ENCODE measurements at places on chromosomes 11 and 22.

GRCh38 chr11:45816614-45817013, 11.7 kb downstream of the SLC35C1 start:
- peak; percentile 15 for DNase-seq

DNA sequence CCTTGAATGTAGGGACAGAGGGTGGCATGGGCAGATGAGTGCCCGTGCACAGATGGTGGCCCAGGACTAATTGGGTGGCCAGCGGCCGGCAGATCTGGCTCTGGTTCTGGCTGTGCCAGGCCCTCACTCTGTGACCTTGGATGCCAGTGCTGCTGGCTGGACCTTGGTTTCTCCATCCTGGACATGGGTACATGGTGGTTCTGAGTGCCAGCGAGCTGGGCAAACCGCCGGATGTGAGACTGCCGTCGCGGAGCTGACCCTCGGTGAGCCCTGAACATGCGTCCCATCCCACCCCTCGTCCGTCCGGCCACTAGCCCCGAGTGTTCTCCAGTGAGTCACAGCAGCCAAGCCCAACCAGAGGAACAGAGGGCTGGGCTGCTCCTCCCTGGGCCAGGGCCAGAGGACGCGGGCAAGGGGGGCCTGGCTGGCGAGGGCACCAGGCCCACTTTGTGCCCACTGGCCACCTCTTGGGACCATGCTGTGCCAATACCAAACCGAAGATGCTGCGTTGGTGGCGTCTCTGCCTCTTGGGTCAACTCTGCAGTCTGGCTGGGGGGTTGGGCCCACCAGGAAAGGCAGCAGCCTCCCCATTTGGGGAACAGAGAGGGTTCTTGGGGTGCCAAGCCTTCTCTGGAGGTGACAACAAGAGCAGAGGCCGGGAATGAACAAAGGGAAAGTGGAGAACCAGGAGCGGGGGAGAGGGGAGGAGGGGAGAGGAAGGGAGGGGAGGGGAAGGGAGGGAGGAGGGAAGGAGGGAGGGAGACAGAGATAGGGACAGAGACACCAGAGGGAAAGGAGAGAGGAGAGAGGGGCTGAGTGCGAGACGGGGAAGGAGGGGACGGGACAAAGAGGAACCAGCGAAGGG, 10.7 kb downstream of the LSP1 start:
- peak; percentile 36 for DNase-seq

GRCh38 chr11:72263361-72263760, 19.4 kb upstream of the PHOX2A start:
- DNase-seq = no peak

GRCh38 chr22:25853078-25853477, 111.1 kb downstream of the MYO18B start:
- no peak for DNase-seq

DNA sequence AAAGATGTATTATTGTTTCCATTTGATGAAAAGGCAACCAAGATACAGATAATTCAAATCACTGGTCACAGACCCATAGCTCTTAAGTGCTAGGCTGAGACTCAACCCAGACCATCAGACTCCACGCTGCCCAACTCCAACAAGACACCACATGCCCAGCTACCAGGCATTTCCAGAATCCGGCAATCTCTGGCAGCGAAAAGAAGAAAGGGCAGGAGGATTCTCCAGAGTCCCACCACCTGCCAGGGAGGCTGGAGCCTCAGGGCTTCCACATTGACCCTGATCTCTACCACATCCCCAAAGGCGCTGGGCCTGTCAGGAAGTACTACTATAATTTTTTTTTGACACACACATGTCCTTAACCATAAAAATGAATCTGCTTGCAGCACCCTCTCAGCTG, 61.4 kb upstream of the ARFGAP3 start:
- DNase-seq = no peak

DNA sequence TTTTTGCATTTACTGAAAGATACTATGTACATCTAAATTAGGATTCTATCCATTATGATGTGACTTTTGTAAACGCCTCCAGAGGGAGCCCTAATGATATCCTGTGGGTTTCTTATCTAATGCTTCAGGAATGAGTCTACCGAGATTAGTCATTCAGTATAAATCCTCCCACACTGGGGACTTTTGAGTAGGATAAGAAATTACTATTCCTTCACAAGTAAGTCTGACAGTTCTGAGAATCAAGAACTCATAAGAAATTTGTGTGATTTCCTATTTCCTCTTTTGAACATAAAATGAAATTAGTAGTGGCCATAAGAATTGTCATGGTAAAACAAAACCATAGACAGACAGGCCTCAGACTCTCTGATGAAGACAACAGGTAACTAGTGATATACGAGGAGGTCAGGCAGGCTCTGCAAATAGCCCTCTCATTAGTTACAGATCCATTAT, 10.0 kb upstream of the OR5M1 start:
- no peak for DNase-seq

DNA sequence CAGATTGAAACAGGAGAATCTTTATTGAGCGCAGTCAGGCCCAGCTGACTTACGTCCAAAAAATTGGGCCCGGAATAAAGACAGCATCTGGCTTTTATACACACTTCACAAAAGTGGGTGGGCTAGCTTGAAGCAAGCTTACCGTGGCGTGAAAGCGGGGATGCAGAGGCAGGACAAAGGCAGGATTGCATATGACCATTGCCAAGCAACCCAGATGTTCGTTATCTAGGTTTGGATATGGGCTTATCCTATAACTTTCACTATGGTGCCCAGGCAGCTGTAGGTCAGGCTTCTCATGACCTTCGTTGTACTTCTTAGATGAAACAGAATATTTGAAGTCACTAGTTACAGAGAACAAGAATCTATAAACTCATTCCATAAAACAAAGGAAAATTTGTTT, 1575.6 kb upstream of the RAG2 start:
- no peak for DNase-seq

GRCh38 chr11:16741473-16741872, 3.0 kb downstream of the C11orf58 start:
- no peak for DNase-seq
